ENCODE measurements at places on chromosomes 3 and 15.

DNA sequence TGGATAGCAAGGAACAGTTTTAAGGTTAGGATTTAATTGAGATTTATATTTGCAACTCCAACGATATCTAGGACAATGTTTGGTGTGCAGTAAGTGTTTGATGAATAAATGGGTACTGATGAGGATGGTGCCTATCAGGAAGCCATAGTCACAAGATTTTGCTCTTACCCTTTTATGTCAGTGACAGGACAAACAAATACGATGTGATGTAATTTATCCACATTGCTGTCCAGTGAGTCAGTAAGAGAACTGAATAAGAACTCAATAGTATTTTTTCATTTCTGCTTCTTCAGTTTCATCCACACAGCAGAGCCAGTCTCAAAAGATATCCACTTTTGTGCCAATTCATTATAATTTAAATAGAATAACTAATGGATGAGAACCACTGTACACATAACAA, 18.5 kb downstream of the C3orf85 start:
- DNase-seq, result no peak

- no peak for DNase-seq
Observed at GRCh38 chr3:63670544-63670943, 18.1 kb downstream of the SNTN start.

- DNase-seq, result no peak
Observed at GRCh38 chr3:177538750-177539730, 341.8 kb upstream of the TBL1XR1 start.

DNA sequence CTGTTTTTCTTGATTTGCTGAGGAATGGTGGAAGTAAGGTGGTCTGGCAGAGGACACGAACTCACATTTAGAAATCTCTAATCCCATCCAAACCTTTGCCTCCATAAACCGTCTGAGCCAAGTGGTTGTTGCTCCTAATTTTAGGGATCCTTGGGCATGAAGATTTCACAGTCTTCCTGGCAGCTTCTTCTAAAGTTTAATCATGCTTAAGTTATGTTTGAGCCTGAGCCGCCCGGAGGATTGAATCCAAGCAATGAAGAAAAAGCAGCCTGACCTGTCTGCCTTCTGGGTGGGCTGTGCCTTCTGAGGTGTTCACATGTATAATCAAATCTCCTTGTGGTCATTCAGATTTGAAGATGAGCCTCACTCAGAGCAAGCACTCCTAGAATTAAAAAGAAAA, 249.0 kb downstream of the CD47 start:
- DNase-seq, result no peak

GRCh38 chr15:25070353-25070963, 115.7 kb downstream of the SNRPN start:
- no peak for DNase-seq

GRCh38 chr3:132265488-132265887, 51.7 kb upstream of the ACP3 start:
- no peak for DNase-seq

DNA sequence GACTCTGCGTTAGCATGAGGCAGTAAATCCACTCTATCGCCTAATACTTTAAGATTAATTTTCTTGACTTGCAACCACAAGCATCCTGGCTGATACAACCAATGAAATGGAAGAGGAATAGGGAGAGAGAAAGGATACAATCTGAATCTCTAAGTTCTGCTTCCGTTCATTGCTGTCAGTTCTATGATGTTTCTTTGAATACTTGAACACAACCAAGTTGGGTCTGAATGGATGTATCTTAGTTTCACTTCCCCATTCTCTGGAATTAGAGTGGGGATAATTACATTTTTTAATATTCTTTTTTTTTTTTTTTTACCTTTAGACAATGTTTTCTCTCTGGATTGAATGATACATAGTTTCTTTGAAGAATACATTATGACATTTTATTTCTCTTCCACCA, 22.9 kb downstream of the PDE8A start:
- DNase-seq, result no peak

DNA sequence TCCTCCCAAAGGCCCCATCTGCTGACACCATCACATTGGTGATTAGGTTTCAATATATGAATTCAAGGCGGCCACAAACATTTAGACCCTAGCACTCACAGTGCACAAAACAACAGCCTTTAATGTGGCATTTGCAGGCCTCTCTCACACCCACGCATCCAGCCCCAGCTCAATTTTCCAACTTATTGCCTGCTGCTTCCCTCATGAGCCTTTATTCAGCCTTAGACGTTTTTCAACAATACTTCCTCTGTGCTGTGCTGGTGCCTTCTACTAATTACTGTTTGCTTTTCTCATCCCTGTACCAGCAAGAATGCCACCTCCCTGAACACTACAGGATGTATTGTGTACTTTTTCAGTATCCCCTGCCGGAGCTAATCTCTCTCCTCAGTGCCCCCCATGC, 334.6 kb downstream of the GABRB3 start:
- DNase-seq, result no peak

- DNase-seq, result no peak
Observed at GRCh38 chr3:64232821-64233220, 7.6 kb upstream of the PRICKLE2 start.

- DNase-seq, result no peak
Observed at GRCh38 chr15:28994142-28994830, 108.5 kb downstream of the APBA2 start.

- DNase-seq, result no peak
Observed at GRCh38 chr3:119085070-119085439, 50.4 kb upstream of the IGSF11 start.

GRCh38 chr3:42804831-42805132, 492 bp upstream of the HIGD1A start:
- no peak for DNase-seq

GRCh38 chr3:129553719-129554118, 10.7 kb downstream of the H1-8 start:
- DNase-seq, result no peak

DNA sequence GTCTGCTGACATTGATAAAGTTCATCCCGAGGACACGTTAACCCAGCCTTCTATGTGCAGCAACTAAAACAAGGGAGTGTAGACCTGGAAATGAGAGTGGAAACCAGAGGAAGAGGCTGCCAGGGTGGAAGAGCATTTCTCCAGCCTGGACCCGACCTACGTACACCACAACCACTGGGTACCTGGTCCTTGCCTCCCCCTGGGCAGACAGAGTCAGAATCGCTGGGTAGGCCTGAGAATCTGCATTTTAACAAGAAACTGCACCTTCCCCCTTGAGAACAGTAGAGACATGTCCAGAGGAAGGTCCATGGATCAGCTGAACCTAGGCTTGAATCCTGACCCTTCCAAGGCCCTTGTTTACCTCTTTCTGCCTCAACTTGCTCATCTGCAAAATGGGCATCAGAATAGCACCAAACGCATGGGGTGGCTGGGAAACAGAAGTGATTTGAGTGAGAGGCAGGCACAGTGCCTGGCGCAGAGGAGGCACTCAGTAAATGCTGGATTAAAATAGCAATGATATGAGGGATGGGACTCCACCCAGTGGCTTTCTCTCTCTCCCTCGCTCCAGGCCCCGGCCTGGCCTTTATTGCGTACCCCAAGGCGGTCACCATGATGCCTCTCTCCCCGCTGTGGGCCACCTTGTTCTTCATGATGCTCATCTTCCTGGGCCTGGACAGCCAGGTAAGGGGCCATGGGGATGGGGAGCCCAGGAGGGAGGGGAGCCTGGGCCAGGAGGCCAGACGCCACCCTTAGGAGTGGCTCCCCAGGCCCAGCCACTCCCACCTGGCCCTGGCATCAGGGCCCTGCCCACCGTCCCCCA, 66.9 kb upstream of the SLC6A1 start:
- DNase-seq, result no peak

DNA sequence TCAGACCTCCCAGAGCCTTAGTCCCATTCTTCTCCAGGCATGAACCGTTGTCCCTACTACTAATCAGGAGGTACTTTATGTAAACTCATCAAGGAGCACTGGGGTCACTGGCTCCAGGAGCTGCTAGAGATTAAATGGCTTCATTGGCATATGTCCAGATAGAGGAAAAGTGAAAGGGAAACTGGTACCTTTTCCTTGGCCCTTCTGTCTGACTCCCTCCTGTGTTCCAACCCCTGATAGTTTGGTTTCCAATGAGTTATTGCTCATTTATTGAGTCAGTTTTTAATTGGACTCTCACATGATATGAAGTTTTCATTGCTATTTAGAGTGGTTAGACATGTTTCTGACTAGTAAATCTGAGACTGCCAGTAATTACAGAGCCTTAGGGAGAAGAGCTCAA, 130.5 kb upstream of the BFSP2 start:
- DNase-seq, result no peak

- peak; percentile 75 for DNase-seq
Observed at GRCh38 chr3:99808163-99808794, 9.4 kb upstream of the CMSS1 start.

DNA sequence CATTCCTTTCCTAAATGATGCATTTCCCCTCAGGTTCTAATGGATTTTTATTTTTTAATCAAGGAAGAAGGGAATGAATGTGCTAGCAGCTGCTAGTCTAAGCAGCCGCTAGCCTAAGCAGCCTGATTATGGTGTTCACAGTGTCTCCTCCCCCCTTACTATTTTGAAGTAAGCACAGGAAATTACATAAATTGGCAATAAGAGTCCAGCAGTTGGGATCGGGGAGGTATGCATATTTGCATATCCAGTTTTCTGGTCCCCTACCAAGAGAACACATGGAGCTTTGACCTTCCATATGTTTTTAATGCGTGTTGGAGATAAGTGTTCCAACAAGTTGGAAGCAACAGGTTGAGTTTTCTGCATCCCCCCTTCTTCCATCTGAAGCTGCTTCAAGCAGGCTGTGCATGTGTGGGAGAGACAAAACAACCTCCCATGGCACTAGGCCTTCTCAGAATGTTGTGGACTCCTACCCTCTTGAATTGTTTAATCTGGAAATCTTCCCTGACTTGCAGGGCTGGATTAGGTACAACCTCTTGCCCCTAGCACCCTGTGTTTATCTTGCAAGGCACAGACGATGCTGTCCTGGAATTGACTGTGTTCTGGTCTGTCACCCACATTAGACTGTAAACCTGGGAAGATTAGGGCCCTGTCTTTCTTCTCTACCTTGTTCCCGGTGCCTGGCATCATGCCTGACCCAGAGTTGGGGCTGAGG, 124.8 kb upstream of the LRIG1 start:
- no peak for DNase-seq

DNA sequence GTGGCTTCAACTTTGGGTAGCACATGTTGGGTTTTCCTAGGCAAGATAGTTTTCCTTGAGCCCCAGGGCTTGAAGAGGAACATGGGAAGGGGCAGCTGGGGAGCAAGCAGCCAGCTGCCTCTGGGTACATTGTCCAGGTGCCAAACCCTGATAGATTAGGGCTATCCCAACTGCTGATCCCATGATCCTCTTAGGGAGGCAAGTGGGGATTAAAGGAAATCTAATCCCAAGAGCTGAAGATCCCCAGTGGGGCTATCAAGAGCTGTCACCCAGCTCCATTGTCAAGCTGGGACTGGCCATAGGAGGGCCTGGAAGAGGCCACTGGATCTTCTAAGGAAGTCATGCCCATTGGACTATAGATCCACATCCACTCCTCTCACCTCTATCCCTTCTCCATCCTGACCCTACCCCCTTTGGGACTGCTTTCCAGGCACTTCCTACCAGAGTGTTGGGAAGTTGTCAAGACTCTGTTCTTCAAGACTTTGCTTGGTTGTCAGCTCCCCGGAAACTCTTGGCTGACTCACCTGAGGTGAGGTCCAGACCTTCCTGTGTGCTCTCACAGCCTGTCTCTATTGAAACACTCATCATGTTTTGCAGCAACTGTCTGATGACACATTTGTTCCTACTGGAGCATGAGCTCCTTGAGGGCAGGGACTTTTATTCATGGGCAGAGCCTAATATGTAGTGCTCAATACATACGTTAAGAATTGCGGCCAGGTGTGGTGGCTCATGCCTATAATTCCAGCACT, 5.9 kb downstream of the CAMK2N2 start:
- DNase-seq, result no peak

GRCh38 chr15:38212729-38213351, 39.8 kb upstream of the SPRED1 start:
- DNase-seq, result no peak

DNA sequence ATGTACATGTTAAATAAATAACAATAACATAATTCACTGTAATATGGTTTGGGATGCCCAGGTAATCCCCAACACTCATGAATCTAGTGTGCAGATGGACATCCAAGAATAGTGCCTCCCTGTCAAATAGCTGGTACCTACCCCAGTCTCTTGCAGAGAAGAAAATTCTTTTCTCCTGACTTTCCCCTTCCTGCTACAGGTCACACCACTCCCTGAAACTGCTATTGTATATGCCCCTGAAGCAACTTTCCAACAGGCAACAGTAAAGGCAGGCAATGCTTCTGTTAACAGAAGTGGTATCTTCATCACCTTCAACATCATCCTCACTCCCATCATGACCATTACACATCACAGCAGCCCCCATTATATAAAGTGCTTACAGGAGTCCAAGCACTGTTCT, 431.6 kb downstream of the MAGI1 start:
- DNase-seq, result no peak

DNA sequence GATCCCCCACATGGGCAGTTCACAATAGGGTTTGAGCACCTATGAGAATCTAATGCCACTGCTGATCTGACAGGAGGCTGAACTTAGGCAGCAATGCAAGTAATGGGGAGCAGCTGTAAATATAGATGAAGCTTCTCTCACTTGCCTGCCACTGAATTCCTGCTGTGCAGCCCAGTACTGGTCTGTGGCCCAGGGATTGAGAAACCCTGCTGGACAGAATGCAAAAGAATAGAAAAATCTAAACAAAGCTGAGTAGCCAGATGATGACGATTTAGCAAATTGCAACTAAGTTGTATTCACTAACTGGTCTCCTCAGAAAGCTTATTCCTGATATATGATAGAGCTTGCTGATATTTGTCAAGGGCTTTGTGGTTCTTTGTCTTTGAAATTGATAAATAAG, 34.3 kb upstream of the APH1B start:
- DNase-seq, result no peak

DNA sequence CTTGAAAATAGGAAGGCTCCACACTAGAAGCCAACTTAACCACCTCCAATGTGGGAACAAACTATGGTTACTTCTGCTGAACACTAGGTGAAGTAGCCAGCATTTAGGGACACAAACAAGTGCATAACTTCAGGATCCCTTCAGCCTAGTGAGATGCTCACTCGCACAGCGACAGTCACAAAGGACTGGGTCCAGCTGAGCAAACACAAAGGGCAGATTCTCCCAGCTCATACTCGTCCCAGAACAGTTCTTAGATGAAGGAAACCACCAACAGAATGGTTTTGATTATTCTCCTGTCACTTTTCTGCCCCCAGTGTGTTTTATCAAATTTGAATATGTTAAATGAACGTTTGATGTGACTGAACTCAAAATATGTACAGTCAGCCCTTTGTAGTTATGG, 201.6 kb downstream of the KCNAB1 start:
- DNase-seq, result no peak

DNA sequence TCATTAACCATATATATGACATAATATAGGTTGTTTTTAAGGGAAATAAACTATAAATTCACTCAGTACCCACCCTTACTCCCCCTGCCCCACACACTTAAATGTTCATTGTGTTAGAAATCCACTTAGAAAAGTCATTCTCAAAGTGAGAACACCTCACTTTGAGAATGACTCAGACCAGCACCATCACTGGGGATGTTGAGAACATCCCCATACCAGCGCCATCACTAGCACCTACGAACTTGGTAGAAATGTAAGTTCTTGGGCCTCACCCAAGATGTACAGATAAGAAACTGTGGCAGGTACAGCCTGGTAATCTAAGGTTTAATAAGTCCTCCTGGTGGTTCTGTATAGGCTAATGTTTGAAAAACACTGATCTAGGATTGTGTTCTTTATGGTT, 362.6 kb downstream of the LPP start:
- DNase-seq, result no peak

GRCh38 chr3:38147421-38147820, 9.0 kb downstream of the MYD88 start:
- DNase-seq, result no peak

Measured in RPMI7951 (cell line).